ENCODE measurements at places on chromosomes 5 and 9. TPM values are rescaled to one million over a fixed set of nuclear protein-coding genes. Genes with fewer than 3 reads are reported as not detected.

The STING1 gene
- 71.5 TPM for total RNA-seq

The SETD9 gene
- 8.7 TPM for total RNA-seq

The LCP2 gene
- total RNA-seq = 21.7 TPM

The AKNA gene
- 68.1 TPM for total RNA-seq

The COX7C gene
- total RNA-seq = 619 TPM

The PDCD1LG2 gene
- total RNA-seq = 1.7 TPM

The AGXT2 gene
- total RNA-seq = not detected

The LYRM7 gene
- 16.4 TPM for total RNA-seq

The PCDHGA10 gene
- total RNA-seq = 7.4 TPM

The ADGRV1 gene
- 4.7 TPM for total RNA-seq

The ALAD gene
- 45.4 TPM for total RNA-seq

The TAF1L gene
- total RNA-seq = not detected

The SPATA24 gene
- total RNA-seq = 7.8 TPM

The FOXD4L6 gene
- total RNA-seq = not detected

The BHMT gene
- 8.7 TPM for total RNA-seq

The FOXD4 gene
- not detected for total RNA-seq

The SPINK7 gene
- total RNA-seq = not detected

The THBS4 gene
- total RNA-seq = 2.8 TPM

The HINT1 gene
- 128 TPM for total RNA-seq

The TRIM7 gene
- total RNA-seq = 3.0 TPM

The FBXL7 gene
- total RNA-seq = 12.3 TPM

The ACTBL2 gene
- total RNA-seq = not detected

The ECSCR gene
- total RNA-seq = 31.1 TPM

The FOXD4L3 gene
- total RNA-seq = not detected

The TUT7 gene
- total RNA-seq = 38.6 TPM

The BTNL9 gene
- 26.0 TPM for total RNA-seq

The HSPA9 gene
- 289 TPM for total RNA-seq

The STKLD1 gene
- 0.75 TPM for total RNA-seq

The ZNF483 gene
- total RNA-seq = 19.1 TPM

The SGCD gene
- total RNA-seq = 2.8 TPM

Measured in ureter (tissue), 1 donor.